ENCODE measurements at places on chromosomes 3 and 15. TPM values are rescaled to one million over a fixed set of nuclear protein-coding genes. Genes with fewer than 3 reads are reported as not detected.

DNA sequence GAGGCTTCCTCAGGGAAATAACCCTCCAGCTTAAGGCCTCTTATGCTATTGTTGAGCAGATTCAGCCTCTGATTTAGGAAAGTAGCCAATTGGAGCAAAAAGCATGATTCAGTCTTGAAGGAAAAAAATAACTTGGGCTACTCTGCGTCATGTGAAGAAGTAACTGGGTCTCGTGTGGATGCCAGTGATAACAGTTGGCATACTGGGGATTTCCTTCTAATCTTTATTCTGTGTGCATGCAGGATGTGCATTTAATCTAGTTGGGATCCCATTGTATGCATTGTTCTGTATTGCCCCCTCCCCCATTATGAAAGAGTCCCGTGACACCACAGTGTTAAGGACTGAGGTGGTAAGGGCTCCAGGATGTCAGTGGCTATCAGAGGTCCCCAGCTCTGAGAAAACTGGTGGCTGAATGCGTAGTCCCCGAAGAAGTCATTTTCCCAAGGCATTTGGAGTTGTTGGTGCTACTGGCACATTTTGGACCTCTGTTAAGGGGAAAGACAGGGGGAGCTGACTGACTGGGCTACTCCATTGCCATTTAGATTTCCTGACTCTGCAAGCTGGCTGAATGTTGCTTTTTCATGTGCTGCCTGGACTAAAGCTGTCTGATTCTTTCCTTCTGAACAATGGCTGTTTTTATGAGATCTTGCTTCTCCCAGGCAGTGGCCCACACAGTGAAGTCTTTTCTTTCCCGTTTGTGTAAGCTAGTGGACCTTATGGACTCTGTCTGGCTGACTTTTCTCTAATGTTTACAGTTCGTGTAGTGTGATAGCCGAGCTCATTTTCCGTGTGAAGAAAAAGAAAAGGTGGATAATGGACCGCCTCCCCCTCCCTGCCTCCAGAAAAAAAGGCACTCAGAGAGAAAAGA is 38.4 kb upstream of the TRAK1 start:
- ATAC-seq, result peak; percentile 25

GRCh38 chr3:118833075-118833474 is 201.6 kb downstream of the IGSF11 start:
- ATAC-seq, result no peak

DNA sequence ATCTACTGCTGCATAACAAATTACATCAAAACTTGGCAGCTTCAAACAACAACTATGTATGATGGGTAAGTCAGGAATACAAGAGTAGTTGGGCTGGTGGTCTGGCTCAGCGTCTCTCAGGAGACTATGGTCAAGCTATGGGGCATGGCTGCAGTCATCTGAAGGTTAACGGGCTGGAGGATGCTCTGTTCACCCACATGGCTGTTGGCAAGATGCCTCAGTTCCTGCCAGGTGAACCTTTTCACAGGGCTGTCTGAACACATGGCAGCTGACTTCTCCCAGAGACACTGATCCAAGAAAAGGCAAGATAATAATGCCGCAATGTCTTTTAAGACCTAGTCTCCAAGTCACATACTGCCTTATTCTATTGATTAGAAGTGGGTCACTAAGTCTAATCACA is 63.7 kb downstream of the GPR176 start:
- no peak for ATAC-seq

DNA sequence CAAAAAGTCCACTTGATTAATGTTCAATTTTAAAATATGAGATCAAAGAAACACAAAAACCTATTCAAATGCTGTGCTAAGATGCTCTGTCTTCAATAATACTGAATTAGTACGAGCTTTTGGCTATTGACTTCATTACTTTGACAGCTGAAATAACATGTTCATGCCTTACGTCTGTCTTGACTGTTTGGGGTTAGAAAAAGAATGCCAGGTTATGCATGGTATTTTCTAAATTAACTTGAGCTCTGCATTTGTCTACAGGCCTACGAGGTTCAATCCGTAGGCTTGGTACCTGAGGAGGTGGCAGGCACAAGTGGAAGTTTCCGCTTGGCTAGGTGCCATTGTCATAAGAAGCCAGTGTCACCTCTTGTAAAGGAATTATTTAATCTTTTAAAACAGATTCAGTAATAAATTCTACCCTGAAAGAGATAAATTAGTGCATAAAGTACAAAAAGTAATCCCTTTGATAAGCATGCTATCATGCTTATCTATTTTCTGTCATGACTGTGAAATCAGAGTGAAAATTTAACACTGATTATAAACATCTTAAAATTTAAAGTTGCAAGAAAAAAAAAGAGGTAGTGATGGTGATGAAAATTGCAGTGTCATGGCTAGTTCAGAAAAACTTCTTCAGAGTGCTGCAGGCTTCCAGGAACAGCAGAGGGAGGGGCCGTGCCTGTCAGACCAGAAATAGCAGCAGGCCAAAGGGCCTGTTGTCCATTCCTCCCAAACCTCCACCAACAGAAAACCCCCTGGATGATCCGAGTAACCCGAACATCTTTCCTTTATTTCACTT is 115.7 kb downstream of the ARRDC4 start:
- ATAC-seq, result peak; percentile 83

DNA sequence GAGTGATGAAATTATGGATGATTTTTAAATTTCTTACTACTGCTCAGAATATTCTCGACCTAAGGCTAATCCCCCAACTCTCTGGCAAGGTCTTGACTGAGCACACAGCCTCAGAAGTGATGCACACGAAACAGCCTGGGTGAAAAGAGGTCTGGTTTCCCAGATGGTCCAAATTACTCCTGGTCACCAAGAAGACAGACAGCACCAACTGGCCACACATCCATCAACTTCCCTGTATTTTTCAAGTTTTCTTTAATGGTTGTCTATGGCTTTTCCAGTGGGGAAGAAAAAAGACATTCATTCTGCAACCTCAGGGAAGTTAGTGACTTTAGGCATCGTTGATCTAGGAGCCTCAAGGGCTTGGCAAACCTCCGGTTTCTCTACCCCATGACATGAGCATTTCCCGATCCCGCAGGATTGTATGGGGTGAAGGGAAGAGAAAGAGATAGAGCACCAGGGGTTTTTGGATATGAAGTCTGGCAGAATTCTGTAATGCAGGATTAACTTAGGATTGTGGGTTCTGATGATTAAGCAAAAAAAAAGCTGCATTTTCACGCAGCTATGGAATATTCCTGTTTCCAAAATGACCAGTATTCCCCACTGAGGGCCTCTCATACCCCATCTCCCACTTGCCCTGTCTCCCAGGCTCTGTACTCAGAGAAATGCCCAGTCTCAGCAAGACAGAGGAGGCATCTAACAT is 62.2 kb downstream of the UMPS start:
- no peak for ATAC-seq

- no peak for ATAC-seq
Measured at GRCh38 chr3:9784965-9785364, 7.3 kb downstream of the TADA3 start.

GRCh38 chr3:70028361-70028760 is 28.8 kb downstream of the SAMMSON start:
- ATAC-seq, result no peak

DNA sequence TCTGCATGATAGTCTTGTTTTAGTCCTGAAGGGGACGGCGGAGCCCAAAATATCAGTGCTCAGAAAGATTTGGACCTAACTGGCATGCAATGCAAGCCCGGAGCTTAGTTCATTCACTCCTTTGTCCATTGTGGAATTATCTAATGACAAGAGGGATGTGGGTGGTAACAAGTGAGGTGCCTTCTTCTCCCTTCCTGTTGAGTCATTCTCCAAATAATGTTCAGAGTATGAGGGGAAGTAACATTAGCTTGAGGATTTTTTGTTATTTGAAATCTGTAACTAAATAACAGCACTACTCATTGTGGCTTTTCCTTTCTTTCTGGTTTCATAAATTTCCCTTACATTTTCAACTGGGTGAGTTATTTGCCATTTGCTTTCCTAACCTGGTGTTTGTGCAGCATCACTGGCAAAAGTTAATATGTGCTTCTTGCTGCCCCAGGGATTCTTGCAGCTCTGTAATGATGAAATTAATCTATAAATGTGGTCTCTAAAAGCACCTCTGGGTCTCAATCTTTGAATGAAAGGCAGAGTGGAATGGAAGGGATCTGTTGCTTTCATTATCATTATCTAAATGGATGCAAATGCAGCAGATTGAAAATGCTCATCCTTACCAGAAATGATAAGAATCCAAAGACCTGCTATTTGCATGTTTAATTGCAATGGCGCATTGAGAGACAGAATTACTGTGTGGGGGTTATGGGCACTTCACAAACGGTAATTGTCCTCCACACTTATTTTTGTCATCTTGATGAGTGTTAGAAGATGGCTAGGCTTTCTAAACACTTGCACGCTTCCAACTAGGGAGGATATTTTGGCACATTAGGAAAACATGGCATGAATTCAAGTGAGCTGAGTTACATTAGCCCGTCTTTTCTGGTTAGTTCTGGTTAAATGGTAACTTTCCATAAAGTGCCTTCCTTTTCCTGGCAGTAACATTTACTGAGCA is 89.9 kb upstream of the MITF start:
- ATAC-seq, result no peak

DNA sequence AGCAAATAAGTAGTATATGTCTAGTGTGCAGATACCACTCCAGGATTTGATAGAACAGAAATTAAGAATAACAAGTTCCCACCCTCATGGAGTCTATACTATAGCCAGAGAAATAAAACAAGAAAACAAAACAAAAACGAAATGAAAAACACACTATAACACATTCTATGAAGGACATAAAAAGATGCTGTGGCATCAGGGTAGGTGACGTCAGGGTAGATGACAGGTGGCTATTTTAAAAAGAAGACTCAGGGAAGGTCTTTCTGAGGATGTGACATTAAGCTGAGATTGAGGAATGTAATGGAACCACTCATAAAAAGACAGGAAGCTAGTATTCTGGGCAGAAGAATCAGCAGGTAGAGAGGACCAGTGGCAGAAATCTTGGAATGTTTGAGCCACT is 469.6 kb downstream of the RAP2B start:
- no peak for ATAC-seq

DNA sequence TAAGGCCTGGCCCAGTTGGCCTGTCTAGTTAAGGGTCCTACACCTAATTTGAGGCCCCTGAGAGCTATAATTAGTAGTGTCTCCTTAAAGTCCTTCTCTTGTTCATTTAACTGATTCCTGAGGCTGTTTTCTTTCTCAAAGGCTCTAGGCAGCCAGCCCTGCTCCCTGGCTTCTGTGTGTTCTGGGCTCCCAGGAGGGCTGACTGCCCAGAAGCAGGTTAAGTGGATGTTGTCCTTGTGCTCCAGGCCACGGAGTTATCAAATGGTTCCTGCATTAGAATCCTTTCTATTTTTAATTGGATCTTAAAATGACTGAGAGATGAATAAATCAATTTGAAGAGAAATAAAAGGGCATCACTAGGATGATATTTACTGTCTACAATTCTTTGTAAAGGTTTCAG is 140.0 kb downstream of the SNRK start:
- no peak for ATAC-seq

GRCh38 chr3:108546692-108547091 is 36.3 kb upstream of the MYH15 start:
- ATAC-seq, result no peak

DNA sequence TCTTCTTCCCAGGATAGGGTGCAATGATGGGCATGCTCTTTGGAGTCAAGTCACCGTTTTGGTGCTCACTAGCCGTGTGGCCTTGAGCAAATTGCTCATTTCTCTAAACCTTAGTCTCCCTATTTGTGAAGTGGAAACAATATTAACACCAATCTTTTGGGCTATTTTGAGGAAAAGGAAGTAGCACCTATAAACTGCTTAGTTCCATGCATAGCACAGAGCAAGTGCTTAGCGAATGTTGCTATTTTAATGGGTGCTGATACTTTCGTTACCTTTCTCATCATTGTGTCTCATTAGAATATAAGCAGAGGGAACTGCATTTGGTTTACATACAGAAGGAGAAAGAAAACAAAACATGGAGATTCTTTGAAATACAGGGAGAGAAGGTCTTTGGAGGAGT is 66.1 kb downstream of the BOC start:
- no peak for ATAC-seq

GRCh38 chr3:158434412-158435038 is 136.5 kb upstream of the MLF1 start:
- ATAC-seq, result peak; percentile 72

DNA sequence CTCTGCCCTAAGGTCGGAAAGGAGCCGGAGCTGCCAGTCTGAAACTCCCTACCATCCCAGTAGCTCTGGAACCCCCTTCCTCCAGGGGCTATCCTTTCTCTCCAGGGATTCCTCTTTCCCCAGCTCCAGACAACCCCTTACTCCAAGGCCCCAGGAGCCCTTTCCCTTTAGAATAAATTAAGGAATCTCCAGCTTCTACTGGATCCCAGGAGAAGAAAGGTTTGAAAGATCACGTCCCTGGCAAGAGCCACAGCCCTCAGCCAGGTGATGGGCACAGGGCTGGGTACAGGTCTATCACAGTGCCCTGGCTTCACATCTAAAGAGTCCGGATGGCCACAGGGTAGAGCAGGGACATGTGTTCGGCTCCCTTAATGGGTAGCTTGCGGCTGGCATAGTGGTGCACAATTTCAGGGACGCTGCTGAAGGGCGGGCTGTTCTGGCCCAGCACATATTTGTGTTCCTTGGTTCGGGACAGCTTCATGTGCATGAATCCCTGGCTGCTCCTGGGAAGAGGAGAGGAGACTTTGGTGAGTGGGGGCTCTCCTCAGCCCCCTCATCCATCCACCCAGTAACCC is 20.0 kb downstream of the SHF start:
- no peak for ATAC-seq

GRCh38 chr3:141275032-141275422 is 43.4 kb downstream of the PXYLP1 start:
- ATAC-seq, result no peak

DNA sequence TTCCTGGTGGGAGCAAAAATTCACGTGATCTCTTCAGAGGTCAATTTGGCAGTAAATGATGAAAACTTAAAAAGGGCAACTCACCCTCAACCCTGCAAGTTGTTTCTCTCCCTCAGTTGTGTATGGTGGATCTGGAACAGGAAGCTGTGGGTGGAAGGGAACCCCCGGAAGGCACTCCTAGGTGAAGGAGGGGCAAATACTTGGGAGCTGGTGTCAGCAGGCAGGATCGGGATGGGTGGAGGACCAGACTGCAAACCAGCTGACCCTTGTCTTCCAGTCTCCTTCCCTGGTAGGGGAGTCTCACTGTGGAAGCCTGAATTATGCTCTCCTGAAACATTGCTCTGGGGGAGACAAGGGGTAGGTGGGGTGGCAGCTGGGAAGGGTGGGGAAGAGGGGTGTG is 33.5 kb downstream of the PRR23E start:
- no peak for ATAC-seq

GRCh38 chr15:42344763-42345162 is 14.5 kb upstream of the CAPN3 start:
- no peak for ATAC-seq

DNA sequence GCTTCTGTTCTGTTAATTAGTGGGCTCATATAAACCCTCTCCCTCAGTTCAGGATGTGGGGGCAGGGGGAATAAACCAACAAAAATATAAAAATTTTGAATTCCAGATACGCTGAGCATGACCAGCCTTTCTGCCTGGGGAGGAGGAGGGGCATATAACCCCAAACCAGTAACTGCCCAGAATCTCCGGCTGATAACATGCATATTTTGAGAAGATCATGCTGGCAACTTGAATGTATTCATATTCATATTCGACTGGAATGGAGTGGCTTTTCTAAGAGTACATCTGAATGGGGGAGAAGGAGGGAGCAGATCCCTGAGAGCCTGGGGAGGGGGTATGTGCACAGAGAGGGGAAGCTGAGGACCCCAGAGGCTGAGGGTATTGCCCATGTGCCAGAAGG is 54.5 kb upstream of the LCTL start:
- peak; percentile 4 for ATAC-seq

GRCh38 chr3:141436180-141436579 is 50.6 kb upstream of the RASA2 start:
- ATAC-seq, result no peak

The CPNE4 gene
- total RNA-seq, result 0.35 TPM

The SNTN gene
- 0.20 TPM for total RNA-seq

The IL5RA gene
- total RNA-seq, result 1.6 TPM

The FES gene
- total RNA-seq, result 2.0 TPM

The CHAC1 gene
- 33.5 TPM for total RNA-seq

All from motor neuron (in vitro differentiated cells).